ENCODE measurements at places on chromosomes 1 and 21.

DNA sequence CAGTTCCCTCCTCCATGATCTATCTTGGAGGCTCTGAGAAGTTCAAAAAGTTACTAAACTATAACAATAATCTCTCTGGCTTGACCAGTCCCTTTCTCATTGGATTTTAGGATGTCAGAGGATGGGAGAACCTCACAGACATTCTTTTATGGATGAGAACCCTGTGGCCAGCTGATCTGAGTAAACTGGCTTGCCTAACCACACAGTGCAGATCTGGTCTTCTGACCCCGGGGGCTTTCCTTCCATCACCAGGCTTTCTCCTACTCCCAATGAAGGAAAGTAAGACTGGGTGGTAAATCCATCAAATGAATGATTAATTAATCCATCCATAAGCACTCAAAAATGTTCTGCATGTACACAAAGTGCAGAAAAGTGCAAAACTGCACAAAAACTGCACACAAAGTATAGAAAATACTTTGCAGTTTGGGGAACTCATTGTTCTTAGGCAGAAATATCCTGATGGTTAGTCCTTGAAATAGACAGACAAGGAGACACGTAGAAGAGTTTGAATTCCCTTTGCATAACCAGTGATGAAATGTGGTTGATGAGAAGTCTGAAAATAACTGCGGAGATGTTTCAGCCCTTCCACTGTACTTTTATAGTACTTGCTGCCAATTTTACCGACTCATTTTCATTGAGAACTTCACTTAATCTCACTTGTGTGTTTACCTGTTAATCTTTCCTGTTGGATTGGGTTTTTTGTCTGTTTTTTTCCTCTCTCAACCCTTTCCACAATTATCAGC lies 2.5 kb upstream of the F3 start:
- DNase-seq, result peak; percentile 90

GRCh38 chr1:207825719-207826556 lies 74.1 kb downstream of the CD46 start:
- DNase-seq, result peak; percentile 76

DNA sequence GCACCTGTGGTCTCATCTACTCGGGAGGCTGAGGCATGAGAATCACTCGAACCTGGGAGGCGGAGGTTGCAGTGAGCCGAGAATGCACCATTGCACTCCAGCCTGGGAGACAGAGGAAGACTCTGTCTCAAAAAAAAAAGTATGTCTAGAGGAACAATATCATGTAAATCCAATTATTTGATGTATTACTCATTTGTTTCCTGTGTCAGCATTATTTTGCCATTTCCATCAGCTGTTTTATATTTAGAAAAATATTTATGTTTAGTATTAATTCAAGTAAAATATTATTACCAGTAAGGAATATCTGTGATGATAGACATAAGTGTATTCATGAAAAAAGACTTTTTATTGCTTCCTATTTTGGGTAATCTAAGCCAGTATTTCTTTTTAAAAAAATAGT lies 13.0 kb downstream of the TDRKH start:
- DNase-seq, result no peak

- DNase-seq, result no peak
These were observed 428.7 kb upstream of the LRRC7 start for GRCh38 chr1:69139007-69139406.

GRCh38 chr1:52523376-52523775 lies 29.5 kb downstream of the TUT4 start:
- peak; percentile 38 for DNase-seq

DNA sequence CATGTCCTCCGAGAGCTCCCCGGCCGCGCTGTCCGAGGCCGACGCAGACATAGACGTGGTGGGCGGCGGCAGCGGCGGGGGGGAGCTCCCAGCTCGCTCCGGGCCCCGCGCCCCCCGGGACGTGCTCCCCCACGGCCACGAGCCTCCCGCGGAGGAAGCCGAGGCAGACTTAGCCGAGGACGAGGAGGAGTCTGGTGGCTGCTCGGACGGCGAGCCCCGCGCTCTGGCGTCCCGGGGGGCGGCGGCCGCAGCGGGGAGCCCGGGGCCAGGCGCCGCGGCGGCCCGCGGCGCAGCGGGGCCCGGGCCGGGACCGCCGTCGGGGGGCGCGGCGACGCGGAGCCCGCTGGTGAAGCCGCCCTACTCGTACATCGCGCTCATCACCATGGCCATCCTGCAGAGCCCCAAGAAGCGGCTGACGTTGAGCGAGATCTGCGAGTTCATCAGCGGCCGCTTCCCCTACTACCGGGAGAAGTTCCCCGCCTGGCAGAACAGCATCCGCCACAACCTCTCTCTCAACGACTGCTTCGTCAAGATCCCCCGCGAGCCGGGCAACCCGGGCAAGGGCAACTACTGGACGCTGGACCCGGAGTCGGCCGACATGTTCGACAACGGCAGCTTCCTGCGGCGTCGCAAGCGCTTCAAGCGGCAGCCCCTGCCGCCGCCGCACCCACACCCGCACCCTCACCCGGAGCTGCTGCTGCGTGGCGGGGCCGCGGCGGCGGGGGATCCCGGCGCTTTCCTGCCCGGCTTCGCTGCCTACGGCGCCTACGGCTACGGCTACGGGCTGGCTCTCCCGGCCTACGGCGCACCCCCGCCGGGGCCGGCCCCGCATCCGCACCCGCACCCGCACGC lies 547 bp downstream of the FOXD2 start:
- no peak for DNase-seq

- peak; percentile 3 for DNase-seq
These were observed 310.8 kb downstream of the USP25 start for GRCh38 chr21:16040601-16041000.

DNA sequence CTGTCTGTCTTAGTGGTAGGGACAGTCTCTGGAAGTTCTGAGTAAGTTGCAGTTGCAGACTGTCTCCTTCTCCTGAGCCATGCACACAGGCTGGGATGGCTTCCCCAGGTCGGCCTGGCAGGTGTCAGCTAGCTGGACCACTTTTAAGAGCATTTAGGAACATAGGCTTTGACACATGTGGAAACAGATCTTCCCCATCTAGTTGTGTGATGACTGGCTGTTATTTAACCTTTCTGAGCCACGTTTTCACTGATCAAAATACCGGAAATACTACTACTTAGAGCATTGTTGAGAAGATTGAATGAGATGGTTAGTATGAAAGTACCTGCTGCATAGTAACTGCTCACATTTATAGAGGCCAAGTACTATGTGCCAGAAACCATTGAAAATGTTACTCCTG lies 6.2 kb upstream of the MAPKAPK2 start:
- DNase-seq, result no peak

DNA sequence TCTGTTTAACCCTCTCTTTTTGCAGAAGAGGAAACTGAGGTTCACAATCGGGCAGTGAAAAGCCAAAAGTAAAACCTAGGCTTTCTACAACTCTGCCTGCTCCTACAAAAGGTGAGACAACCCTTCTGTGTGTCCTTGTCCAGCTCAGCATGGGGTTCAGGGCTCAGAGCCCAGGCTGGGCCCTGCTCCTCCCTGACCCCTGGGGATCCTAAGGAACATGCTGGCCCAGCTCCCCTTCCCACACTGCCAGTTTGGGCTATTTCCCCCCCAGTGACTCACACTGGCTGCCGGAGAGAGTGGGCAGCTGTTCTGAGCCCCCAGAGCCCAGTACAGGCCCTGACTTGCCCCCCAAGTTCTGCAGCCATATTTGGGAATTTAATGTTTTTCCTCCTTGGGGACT lies 8.9 kb downstream of the FAM229A start:
- DNase-seq, result no peak

GRCh38 chr1:218711001-218711400 lies 365.9 kb downstream of the TGFB2 start:
- DNase-seq, result peak; percentile 15

GRCh38 chr1:42713293-42713692 lies 26.7 kb downstream of the CLDN19 start:
- no peak for DNase-seq

GRCh38 chr1:87335175-87335884 lies 6.7 kb downstream of the LMO4 start:
- peak; percentile 51 for DNase-seq

- peak; percentile 38 for DNase-seq
These were observed at the start of gene COL24A1 for GRCh38 chr1:86156566-86157455. COL24A1 (minus strand) TSS chr1:86156772; CDS start chr1:86156396, 376 bp downstream.

- DNase-seq, result no peak
These were observed 11.6 kb upstream of the GOLPH3L start for GRCh38 chr1:150708595-150708994.

DNA sequence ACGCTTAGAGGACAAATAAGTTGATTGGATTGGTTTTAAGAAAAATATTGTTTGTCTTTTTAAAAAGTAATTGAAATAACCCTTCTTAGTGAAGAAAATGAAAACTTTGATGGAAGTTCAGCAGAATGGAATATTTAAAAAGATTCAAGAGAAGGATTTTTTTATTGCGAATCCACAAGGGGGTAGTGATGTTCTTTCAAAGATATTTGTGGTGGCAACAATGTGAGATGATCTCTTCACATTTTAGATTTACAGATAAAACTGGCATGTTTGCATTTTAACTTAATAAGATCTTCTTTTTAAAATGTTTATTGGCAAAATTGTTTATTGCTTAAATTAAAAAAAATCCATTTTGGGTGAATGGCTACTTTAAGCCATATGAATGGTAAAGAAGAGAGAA lies 8.9 kb downstream of the CAMTA1 start:
- peak; percentile 60 for DNase-seq

DNA sequence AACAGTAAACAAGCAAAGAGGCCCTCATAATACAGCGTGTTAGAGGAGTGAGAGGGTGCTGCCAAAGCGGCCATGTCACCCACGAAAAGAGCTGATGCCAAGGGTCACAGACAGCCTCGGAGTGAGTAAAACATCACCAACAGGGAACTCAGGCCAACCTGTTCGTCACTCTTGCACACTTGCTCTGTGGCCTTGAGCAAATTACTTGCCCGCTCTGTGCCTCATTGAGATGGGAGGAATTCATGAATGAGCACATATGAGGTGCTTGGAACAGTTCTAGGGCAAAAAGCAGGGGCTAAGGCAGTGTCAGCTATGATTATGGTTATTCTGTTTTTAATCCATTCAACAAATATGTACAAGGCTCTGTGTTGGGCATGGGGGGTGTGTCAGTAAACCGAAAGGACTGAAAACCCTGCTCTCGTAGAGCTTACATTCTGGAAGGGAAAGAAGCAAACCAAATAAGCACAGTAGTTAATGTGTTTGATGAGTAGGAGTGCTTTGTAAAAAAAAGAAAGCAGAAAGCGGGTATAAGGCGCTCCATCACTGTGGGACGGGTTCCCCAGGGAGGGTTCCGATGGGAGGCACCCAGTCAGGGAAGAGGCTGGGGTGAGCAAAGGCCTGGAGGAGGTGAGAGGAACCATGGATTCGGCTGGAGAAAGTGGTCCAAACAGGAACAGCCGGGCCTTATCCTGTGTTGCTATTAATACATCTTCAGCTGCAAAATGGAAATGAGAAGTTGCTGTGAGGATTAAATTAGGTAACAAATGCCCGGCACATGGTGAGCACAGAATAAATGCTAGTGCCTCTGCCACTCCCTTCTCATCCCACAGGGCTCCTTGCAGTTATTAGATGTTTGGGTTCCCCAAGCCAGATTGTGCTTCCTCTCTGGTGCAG lies 39.5 kb upstream of the RD3 start:
- no peak for DNase-seq

- no peak for DNase-seq
These were observed 207.2 kb upstream of the C1orf87 start for GRCh38 chr1:60280819-60281218.

DNA sequence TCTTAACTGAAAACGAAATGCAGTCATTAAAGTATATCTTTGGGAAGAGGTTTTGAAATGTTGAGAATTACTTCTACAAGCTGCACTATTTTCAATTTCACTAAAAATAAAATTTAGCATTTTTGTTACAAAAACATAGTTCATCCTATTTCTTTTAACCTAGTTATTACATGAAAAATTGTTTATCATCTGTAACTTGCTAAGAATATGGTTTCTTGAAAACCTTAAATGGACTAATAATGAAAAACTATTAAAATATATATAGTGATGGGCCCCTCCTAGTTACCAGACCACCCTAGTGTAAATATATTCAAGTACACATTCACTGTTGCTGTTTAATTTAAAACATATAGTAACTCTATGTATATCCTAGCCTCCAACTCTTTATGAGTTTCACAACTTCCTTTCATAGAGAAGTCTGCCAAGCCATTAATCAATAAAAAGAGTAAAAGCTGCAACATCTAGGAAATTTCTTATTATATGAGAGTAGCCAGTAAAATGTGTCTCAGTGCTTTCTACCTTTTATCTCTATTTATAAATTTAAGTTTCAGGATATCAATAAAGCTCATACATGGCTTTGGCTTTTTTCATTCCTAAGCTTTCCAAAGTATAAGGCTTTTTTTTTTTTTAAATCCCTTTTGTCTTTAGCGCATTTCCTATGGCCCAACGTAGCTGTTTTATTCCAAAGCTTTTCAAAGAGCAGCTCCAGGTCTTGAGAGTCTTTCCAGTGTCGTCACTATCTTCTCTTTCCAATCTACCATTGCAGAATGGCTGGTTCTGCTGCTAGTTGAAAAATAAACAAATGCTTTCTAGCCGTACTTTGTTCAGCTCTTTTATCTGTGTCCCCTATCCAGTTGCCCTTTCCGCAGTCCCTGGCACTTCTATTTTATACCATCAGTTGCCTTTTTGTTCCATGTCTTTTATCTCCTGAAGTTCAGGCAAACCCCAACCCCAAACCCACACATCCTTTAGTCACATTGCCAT lies 6.5 kb downstream of the IRF2BP2 start:
- peak; percentile 64 for DNase-seq

GRCh38 chr1:145985502-145986439 lies 10.6 kb downstream of the TXNIP start:
- peak; percentile 75 for DNase-seq

- peak; percentile 64 for DNase-seq
These were observed 134.0 kb downstream of the CLEC20A start for GRCh38 chr1:178362747-178363146.

DNA sequence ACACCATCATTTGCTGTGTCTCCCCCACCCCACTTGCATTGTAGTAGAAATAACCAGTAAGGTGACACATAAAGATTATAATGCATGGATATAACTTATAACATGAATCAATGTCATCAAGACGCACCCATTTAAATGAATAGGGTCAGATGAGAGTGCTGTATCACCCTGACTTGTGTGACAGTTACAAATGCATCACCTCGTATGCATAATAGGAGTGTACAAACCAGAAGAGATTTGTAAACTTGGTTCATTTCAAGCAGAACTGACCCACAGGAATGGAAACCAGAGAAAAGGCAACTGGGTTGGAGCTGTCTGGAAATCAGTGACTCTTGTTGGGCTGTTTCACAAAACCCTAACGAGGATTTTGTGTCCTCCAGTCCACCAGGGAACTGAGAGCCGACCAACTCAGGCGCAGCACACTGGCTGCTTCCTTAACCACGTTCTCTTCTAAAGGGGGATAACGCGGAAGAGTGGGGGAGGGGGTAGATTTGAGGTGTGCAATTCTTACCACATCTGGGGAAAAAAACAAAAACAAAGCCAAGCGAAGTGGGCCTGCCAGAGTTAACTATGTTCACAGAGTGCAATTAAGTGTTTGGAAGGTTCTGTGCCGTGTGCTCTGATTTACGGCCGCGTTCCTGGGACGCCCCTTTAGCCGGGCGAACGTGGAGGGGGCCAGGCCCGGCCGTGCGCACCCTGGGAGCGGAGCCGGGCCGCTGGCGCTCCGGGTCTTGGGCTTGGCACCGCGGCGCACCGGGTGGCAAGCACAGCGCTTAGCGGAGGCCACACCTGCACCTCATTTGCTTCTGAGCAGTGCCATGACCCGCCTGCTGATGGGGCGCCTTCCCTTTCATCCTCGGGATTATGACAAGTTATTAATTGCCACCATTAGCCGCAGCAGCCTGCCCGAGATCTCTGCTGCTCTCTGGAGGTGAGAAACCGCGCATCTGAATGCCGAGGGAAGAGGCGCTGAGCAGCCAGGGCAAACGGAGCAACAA lies 248.8 kb upstream of the FOXD3 start:
- DNase-seq, result no peak
